ENCODE measurements at places on chromosomes 11 and 22. TPM values are rescaled to one million over a fixed set of nuclear protein-coding genes. Genes with fewer than 3 reads are reported as not detected.

GRCh38 chr11:26245046-26245445 is 86.9 kb upstream of the ANO3 start:
- DNase-seq: no peak

- DNase-seq: no peak
Measured at GRCh38 chr11:61756452-61757212, 4.2 kb downstream of the MYRF start.

DNA sequence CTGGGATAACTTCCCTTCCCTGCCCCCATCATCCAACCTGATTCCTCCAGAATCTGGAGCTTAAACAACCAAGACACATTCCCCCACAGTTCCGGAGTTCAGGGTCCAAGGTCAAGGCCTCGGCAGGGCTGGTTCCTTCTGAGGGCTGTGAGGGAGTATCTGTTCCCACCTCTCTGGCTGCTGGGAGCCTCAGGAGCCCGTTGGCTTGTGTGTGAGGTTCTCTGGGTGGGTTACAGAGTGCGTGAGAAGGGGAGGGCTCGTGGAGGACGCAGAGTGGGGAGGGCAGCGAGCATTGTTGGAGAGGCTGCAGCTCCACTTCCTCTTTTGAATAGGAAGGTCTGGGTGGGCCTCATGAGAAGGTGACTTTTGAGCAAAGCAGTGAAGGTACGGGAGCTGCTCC is 8.5 kb downstream of the SERHL2 start:
- DNase-seq: no peak

GRCh38 chr22:19179497-19180048 is 1.0 kb upstream of the SLC25A1 start:
- peak; percentile 37 for DNase-seq

DNA sequence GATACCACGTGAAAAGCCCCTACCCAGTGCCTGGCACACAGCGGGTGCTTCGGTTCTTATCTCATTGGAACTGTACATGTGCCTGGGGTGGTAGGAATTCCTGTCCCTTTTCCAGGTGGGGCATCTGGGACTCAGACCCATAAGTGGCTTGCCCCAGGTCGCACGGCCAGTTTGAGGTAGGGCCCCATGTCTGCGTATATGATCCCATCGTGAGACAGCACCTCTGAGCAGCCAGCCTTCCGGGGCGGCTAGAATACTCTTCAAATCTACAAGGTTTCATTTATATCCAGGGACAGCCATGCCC is 33.5 kb upstream of the SMIM38 start:
- no peak for DNase-seq

- no peak for DNase-seq
Measured at GRCh38 chr11:14443638-14444037, 56.0 kb downstream of the COPB1 start.

- DNase-seq: no peak
Measured at GRCh38 chr22:24104307-24105012, 76.8 kb upstream of the SUSD2 start.

DNA sequence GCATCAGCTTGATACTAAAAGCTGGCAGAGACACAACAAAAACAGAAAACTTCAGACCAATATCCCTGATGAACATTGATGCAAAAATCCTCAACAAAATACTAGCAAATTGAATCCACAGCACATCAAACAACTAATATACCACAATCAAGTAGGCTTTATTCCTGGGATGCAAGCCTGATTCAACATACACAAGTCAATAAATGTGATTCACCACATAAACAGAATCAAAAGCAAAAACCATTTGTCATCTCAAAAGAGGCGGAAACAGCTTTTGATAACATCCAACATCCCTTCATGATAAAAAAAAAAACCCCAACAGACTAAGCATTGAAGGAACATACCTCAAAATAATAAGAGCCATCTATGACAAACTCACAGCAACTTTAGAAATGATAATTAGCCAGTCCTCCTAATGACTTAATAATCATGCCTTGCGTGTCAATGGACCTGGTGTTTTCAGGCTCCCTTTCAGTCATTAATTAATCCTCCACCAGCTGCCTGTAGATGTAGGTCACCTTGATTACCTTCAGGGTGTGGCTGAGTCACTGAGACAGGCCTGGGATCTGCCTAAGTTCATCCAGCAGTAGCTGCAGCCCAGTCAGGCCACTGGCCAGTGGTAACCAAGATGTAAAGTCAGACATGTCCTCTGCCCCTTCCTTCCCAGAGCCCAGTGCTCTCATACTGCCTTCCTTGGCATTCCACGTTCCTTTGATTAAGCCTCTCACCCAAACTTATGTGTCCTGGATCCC is 109.8 kb downstream of the EHF start:
- DNase-seq: no peak

GRCh38 chr11:94599510-94599909 is 32.3 kb downstream of the PIWIL4 start:
- DNase-seq: no peak

DNA sequence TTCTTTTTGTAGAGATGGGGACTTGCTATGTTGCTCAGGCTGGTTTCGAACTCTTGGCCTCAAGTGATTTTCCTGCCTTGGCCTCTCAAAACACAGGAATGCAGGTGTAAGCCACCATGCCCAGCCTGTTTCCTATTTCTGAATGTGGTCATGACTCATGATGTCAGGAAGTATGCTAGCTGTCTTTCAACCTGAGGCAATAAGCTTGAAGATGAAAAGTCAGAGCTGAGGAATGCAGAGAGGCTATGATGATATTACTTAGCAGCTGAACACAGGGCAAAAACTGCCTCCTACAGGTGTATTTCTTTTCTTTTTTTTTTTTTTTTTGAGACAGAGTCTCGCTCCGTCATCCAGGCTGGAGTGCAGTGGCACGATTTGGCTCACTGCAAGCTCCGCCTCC is 9.0 kb upstream of the NUCB2 start:
- no peak for DNase-seq

DNA sequence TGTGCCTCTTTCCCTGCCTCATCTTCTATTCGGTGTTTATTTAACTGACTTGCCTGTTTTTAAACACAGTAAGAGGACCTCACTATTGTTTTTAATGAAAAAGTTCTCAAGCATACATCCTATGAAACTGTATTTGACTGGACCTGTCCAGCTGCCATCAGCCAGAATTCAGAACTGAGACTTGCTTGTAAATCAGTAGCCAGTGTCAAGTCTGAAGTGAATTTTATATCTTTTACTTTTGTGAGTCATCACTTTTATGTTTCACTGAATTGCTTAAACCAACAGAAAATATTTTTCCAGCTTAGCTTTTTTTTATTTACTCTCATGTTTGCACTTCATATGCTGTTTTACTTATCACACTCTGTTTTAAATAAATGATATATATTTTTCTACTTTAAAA is 88.3 kb downstream of the LUZP2 start:
- no peak for DNase-seq

GRCh38 chr11:35526370-35526792 is 965 bp upstream of the PAMR1 start:
- no peak for DNase-seq

- no peak for DNase-seq
Measured at GRCh38 chr22:47288680-47289079, 526.2 kb downstream of the TBC1D22A start.

DNA sequence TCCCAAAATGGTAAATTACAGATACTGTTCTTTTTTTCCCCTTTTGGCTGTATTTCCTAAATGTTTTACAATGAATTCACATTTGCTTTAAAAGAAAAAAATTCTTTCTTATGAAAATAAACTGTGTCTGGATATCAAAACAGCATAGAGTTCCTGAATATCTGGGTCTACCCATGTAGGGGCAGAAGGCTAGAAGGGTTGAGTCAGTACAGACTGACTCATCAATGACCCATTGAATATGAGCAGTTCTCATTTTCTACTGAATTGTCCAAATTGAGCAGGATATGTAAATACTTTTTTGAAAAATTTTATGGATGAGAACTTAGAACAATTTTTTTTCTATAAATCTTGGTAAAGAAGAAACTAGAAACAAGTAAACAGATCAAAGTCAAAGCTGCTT is 16.3 kb upstream of the C11orf87 start:
- DNase-seq: no peak

- no peak for DNase-seq
Measured at GRCh38 chr22:35728639-35729308, 11.1 kb downstream of the APOL5 start.

- peak; percentile 40 for DNase-seq
Measured at GRCh38 chr11:9459667-9460321, 1.0 kb upstream of the ZNF143 start.

DNA sequence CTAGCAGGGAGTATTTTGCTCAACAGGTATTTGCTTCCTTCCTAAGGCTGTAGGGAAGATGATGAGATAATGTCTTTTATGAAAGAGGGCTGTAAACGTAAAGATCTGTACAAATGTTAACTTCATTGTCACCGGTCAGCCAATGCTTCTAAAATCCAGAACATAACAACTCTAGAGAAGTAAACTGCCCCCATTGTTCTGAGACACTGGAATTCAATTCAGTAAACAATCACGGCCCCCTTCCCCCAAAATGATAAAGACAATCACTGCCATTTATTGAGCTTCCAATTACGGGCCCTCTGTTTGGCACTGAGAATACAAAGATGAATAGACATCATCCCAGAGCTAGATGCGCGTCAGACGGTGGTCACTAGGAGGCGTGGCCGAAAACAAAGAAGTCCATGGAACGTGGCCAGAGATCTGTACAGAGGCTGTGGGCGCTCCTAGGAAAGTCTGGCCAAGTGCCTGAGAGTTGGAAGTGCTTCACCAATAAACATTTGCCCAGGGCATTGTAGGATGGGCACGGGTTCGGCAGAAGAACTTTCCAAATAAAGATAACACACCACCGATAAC is 576 bp downstream of the TMEM258 start:
- peak; percentile 73 for DNase-seq

GRCh38 chr22:50276143-50276542 is 6.0 kb upstream of the MAPK11 start:
- no peak for DNase-seq

DNA sequence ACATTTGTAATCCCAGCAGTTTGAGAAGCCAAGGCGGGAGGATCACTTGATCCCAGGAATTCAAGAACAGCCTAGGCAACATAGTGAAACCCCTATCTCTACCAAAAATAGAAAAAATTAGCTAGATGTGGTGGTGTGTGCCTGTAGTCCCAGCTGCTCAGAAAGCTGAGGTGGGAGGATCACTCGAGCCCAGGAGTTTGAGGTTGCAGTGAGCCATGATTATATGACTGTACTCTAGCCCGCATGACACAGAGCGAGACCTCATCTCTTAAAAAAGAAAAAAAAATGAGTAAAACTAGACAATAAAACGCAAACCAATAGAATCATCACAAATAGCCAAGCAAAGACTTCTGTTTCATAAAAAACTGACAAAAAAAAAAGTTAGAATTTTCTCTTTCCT is 21.8 kb downstream of the NUCB2 start:
- no peak for DNase-seq

DNA sequence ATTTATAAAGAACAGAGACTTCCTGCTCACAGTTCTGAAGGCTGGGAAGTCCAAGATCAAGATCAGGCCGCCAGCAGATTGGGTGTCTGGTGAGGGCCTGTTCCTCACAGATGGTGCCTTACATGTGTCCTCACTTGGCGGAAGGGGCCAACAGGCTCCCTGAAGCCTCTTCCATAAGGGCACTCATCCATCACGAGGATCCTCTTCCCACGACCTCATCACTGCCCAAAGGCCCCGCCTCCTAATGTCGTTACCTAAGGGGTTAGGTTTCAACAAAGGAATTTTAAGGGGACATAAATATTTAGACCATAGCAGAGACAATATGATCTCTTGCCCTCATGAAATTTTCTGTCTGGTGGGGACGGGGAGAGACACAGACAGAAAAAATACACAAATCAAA is 18.6 kb downstream of the TP53AIP1 start:
- no peak for DNase-seq

DNA sequence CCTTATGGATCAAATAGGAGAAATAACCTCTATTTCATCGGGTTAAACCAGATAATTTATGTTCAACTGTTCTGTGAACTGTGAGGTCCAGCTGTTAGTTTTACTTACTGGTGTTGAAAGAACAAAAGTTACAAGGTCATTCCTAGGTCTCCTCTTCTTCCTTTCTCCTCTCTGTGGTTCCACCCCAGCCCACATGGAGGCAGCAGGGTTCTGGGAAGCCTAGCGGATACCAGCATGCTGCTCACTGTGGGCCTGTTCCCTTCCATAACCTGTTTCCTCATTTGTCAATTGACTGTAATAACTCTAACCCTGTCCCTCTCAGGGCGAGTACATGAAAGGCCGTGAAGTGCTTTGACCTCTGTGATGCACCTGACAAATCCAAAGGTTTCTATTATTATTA is 27.8 kb downstream of the RELT start:
- no peak for DNase-seq

DNA sequence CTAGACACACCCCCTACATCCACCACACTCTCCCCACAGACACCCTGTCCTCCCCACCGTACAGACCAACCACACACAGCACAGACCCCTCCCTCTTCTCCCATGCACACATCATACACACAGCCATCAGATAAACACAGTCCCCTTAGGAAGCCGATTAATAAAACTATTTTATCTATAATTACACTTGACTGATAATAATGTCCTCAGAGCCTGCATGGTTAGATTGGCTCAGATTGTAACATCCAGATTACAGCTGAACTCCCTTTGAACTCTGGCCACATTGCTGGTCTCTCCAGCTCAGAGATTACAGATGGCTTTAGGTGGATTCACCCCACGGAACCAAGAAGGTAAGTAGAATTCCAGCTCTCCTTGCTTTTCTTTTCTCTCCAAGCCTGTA is 9.5 kb upstream of the ELF5 start:
- DNase-seq: no peak

DNA sequence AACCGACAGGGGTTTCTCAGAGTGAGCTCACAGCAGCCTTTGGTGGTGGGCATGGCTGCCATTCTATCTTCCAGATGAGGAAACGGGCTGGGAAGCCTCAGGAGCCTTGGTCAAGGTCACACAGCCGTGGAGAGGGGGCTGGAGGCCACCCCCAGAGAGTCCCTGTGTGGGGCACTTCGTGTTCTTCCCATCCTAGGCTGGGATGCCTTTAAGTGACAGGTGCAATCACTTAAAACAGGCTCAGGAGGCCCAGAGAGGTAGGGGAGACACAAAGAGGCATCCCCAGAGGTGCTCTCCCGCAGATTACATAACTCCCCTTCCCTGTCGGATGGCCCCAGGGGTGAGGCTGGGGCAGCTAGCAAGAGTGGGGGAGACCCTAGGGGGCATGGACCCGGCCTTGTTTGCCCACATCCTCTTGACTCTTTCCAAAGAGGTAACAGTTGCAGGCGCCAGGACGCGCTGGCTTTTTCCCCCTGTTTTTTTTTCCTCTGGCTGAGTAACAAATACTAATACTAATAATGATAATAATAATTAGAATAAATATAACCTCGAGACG is 17.5 kb upstream of the SHISAL1 start:
- DNase-seq: no peak

GRCh38 chr11:94909371-94909820 is 64.0 kb downstream of the CWC15 start:
- no peak for DNase-seq

GRCh38 chr11:113553915-113554314 is 78.7 kb upstream of the DRD2 start:
- DNase-seq: no peak

The OR5J2 gene
- not detected for total RNA-seq

The CHST1 gene
- 2.7 TPM for total RNA-seq

The EFCAB6 gene
- total RNA-seq: 3.2 TPM

The UNC93B1 gene
- total RNA-seq: 20.5 TPM

The APOC3 gene
- not detected for total RNA-seq

The TSPAN32 gene
- total RNA-seq: 1.9 TPM

The RASSF7 gene
- total RNA-seq: 3.3 TPM

All from urinary bladder (tissue), 4 donors.